Epithelial cell of proximal tubule (primary cell): ENCODE measurements at places on chromosomes 1 and 21.

- no peak for DNase-seq
Measured at GRCh38 chr1:52911541-52911940, 10.0 kb downstream of the ECHDC2 start.

DNA sequence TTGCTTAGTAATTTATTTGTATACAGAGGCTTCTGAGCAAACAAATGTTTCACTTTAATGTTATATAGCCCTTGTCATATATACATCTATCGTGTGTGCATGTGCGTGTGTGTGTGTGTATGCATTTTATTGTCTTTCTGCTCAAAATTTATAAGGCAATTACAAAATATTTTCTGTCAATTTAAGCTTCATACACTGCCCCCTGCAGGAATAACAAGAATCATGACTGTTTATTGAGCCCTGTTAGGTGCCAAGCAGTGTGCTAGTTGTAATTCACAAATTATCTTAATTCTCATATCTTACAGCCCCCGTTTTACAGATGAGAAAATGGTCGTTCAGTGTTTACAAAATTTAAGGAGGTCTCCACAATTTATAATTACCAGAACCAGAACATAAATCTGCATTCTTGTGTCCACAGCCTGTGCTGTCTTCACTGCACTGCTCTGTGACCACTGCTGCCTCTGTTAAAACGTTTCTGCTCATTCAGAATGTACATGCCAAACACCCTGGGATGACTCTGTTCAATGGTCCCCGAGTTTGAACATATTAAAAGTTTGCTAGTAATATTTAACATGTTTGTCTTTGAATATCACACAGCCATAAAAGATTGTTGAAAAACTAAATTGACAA is 181.3 kb downstream of the ATP6V1G3 start:
- no peak for DNase-seq

- no peak for DNase-seq
Measured at GRCh38 chr1:184836934-184837895, 82.6 kb upstream of the EDEM3 start.

- no peak for DNase-seq
Measured at GRCh38 chr21:46151261-46151988, 4.0 kb downstream of the FTCD start.

DNA sequence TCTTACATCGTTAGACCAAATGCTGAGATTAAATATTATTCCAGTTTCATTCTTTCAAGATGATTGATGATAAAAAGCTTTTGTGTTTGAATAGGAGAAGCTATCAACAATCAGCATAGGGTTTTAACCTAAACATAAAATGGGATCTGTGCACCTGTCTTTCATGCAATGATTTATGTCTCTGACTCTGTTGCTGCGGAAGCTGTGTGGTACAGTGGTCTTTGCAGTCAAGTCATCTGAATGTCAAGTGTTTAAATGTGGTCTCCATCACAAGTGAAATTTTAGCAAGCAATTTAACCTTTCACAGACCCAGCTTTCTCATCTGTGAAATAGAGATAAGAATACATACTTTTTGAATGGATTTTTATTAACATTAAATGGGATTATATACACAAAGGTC is 107.2 kb downstream of the PLPPR5 start:
- DNase-seq = no peak

- DNase-seq = no peak
Measured at GRCh38 chr1:9295884-9296283, 3.2 kb downstream of the SPSB1 start.

DNA sequence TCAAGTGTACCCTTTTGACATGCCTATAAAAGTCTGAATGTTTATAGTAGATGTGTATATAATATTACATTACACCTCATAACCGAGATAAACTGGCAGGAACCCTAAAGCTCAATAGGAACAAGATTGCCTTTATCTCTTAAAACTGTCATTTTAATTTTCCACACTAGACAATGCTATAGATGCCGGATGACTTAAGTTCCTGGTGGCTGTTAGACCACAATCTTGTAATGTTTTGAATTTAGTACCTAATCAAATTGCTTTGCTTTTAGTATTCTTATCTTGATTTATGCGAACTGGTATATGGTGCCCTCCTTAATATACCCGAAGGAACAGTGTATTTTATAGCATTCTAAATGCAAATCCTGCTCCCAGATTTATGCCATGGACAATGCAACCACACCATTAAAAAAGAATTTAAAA is 1397.0 kb upstream of the ADGRL4 start:
- no peak for DNase-seq

- no peak for DNase-seq
Measured at GRCh38 chr1:200877839-200878551, 5.2 kb downstream of the GPR25 start.
